ENCODE measurements at places on chromosomes 2 and 18.

- no peak for DNase-seq
Measured at GRCh38 chr2:107062599-107063220, 176.7 kb upstream of the ST6GAL2 start.

- DNase-seq: no peak
Measured at GRCh38 chr2:7020939-7021470, 103.8 kb downstream of the RNF144A start.

GRCh38 chr2:63425079-63425416 lies 163.2 kb downstream of the WDPCP start:
- DNase-seq: no peak

- no peak for DNase-seq
Measured at GRCh38 chr2:15212249-15212648, 348.9 kb downstream of the NBAS start.

All from stimulated activated CD4-positive, alpha-beta T cell treated with anti-CD3 and anti-CD28 coated beads, Interleukin-1b, Interleukin-23, amount 100 ng/mL, for 1 hour (primary cell).